ENCODE measurements at places on chromosomes 16 and 17.

DNA sequence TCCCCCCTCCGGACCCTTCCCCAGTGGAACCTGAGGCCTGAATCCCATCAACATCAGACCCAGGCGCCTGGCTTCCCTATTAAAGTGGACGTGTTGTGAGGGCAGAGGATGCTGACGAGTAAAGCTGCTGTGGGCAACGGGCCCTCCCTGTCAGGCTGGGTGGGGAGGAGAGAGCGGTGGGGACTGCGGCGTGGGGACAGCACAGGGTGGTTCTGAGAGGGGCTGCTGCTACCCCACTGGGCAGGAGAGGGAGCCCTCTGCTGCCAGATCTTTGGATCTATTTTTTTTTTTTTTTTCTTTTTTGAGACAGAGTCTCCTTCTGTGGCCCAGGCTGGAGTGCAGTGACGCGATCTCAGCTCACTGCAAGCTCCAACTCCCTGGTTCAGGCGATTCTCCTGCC, 5.9 kb downstream of the CA5A start:
- DNase-seq: no peak

DNA sequence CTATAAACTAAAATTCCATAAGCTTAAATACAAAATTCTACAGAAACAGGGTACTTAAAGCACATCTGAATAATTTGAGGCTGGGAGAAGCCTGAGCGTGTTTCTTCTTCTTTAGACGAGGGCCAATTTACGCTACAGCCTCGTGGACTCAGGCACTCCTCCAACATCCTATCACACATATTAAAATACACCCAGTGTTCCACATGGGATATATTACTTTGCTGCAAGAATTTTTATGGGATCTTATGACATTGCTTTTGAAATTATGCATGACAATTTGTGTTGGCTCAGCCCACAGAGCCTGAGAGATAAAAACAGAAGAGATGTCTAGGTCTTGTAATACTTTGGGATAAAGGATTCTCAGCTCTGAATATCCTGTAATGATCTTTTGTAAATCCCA, 3.5 kb upstream of the TANGO6 start:
- no peak for DNase-seq

DNA sequence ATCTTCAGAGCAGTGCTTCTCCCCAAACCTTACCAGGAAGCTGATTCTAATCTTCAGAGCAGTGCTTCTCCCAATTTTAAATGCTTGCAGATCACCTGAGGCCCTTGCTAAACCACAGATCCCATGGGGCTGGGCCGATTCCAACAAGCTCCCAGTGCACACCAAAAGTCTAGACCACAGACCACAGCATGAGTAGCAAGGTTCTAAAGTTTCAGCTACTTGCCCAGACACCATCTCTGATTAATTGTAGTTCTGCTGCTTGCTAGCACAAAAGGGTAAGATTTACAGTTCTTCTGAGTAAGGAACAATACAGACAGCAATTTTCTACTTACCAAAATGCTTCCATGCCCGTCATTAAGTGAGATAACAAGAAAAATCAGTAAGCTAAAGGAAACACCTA, 12.2 kb downstream of the CLEC3A start:
- no peak for DNase-seq

GRCh38 chr16:68366062-68366461, 55.2 kb downstream of the PRMT7 start:
- no peak for DNase-seq

DNA sequence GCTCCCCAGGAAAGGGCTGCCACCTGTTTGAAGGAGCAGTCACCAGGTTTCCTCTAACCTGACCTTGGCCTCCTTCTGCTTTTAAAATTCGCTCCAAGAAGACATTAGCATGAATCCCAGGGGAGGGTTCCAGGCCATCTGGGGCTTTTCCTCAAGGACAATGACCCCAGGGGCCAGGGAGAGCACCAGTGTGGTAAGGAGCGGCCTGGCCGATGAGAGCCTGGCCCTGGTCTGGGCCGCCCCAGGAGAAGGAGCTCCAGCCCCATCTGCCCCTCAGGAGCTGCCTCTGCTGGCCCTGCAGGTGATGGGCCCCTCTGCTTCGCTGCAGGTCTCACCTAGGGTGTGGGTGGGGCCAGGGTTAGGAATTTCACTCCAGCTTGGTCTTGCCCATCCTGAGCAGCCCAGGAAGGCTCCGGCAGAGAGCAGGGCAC, 209.2 kb upstream of the TNRC6C start:
- no peak for DNase-seq

- DNase-seq: peak; percentile 65
Measured at GRCh38 chr17:49035470-49036269, 38.5 kb downstream of the IGF2BP1 start.

DNA sequence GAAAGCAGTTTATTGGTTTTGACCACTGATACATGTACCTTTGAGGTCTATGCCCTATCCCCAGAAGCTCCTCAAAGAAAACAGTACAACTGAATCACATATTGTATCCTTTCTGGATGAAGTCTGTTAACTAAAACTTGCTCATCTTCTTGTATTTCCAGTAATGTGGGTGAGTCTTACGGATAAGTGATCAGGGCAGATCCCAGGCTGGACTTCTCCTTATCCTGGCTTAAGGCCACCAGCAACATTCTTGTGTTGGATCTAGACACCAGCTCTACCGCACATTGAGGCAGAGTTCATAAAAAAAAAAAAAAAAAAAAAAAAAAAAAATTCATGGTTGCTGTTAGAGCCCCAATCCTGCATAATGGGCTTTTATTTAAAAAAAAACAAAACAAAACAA, 536.7 kb upstream of the HSBP1 start:
- DNase-seq: no peak

GRCh38 chr17:42675965-42676423, 800 bp downstream of the PLEKHH3 start:
- no peak for DNase-seq

- peak; percentile 24 for DNase-seq
Measured at GRCh38 chr16:69568676-69569075, 2.9 kb downstream of the NFAT5 start.

GRCh38 chr16:14146445-14146844, 75.3 kb downstream of the MRTFB start:
- DNase-seq: no peak

GRCh38 chr17:41642252-41643156, 18.1 kb upstream of the KRT17 start:
- no peak for DNase-seq

DNA sequence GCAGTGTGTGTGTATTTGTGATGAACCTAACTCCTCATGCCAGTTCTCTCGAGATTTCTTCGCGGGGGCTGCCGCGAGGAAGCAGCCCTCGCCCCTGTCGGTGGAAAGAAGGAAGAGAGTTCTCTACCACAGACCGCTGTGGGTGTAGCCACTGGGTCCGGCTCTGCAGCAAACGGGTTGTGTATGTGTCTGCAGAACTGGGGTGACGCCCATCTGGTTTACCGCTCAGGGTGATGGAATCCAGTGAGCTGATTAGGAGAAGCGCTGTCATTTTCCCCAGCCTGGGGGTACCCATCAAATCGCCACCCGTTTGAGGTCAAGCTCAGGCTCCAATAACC, 7.7 kb downstream of the CORO6 start:
- DNase-seq: no peak

DNA sequence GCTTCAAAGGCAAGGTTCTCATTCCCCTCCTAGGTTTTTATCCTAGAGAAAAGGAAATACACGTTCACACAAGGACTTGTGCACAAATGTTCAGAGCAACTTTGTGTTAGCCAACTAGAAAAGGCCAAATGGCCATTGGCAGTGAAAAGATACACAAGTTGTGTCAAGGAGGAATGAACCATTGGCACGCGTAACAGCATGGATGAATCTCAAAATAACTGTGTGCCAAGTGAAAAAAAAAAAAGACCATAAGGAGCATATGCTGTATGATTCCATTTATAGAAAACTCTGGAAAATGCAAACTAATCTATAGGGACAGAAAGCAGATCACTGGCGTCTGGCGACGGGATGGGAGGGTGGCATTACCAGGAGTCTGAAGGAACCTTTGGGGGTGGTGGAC, 333.8 kb downstream of the SNX29 start:
- no peak for DNase-seq

DNA sequence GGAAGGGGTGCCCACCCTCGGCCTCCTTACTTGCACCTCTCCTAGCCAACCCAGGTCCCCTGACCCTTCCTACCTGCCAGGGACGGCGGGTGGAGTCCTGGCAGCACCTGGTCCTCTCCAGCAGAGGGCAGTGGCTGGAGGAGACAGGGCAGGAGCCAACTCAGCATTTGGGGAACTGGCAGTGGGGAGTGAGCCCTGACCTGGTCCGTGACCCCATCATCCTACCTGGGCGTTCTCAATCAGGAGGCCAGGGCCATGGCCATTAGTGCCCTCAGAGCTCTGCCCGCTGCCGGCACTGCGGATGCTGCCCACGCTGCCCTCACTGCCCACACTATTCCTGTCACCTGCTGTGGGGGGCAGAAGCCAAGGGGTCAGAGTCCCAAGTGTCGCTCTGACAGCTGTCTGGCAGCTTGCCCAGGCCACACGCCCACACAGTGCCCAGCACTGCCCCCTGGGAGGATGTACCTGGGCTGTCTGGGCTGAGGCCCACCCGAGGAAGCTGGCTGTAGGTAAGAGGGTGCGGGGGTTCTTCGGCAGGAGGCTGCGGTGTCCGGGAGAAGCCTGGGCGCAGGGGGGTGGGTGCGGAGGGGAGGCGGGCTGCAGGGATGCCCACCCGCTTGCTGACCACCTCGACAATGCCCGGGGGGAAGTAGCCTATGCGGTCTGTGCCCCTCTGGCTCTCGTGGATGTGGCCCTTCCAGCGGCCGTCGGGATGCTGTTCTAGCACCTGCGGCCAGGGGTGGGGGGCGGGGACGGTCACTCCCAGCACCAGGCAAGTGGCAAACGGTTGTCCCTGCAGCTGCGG, 10.8 kb downstream of the CASKIN2 start:
- DNase-seq: no peak

DNA sequence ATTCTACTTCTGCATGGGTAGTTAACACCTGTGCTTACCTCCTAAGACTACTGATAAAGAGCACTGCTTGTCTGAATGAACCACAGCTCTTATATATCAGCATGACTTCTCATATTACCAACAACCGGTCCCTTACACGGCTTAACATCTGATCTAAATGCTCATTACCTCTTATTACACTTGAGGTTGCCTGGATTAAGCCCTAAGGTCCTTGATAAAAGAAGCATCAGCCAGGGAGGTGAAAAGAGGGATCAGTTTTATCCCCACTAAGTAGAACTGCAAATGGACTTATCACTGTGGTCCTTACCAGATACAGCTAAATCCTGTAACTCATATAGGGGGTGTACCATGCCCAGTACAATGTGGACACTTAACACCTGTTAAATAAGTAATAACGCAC, 8.2 kb upstream of the RSKR start:
- no peak for DNase-seq

DNA sequence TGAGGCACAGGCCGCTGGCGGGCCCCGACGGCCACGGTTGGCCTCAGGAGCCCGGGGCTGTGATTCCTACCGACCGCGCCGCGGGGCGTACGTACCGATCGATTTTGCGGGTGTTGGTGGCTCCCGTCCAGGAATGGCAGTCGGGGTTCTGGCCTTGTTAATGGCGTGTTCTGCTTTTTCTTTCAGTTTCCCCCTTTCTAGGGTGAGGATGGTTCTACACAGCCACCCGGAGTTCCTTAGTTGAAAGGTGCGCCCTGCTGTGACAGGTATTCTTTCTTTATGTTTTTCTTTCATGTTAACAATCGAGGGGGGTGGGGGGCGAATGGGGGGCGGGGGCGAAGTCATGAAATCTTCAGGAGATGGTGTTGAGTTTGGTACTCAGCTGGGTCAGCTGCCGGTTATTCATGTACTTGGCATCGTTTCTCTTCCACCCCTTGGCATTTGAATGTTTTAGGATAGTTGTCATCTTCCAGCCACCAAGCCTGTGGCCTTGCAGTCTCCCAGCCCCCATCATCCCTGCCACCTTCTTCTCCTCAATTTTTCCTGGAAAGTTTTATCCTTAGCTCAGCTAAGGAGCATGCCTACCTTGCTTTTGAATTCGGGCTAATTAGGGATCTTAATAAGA, 802 bp downstream of the CYLD start:
- peak; percentile 27 for DNase-seq

- DNase-seq: no peak
Measured at GRCh38 chr17:80168371-80168770, 1.5 kb upstream of the CARD14 start.

- no peak for DNase-seq
Measured at GRCh38 chr17:49404906-49405305, 9.8 kb downstream of the PHB1 start.

DNA sequence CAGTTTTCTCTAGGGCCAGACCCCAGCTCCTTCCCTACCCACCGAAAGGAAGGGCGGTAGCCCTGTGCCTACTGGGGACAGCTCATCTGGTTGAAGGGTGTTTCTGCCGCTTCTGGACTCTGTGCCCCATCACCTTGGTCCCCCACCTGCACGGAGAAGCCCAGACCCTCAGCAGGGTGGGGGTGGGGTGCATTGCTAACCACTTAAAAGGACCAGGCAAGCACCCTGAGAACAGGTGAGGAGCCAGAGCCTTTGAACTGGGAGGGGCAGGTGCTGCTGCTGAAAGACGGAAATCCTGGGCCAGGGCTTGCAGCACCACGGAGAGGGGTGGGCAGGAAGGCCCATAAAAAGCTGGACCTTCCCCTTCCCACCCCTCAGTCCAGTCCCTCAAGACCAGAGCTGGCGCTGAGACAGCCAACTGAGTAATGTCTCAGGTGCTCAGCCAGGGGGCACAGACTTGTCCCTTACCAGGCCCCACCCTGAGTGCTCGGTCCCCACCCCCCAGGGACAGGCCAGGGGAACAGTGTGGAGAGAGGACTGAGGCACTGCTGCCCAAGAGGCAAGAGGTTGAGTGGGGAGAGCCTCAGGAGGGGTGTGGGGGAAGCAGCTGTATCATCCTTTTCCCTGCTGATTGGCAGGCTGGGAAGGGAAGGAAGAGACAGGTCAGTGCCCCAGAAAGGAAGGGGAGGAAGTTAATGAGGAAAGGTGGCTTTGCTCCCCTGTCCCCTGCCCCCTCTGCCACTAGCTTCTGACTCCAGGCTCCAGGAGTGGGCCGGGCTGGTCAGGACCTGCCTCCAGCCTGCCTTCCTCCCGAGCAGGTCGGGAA, 10.9 kb upstream of the SP2 start:
- DNase-seq: no peak

All from HAP-1 (cell line).